NCI-H748 treated with DMSO at 0.1 percent for 48 hours (cell line): ENCODE measurements at places on chromosomes 11 and 22.

GRCh38 chr11:16986434-16987204 lies 27.6 kb downstream of the PLEKHA7 start:
- no peak for DNase-seq

DNA sequence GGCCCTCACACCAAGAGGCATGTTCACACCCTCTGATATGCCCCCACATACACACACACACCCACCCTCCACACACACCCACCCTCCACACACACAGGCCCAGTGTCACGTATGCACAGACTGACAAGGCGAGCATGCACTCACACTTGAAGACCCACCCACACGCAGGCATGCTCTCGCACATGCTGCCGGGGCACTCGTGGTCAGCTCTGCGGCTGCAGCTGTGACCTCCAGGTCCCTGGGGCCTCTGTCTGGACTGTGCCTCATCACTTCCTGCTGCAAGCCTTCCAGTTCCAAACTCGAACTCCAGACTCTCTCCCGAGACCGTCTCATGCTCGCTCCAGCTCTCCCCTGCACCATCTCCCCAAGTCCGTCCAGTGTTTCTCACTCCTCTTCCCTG lies 9.5 kb downstream of the DCHS1 start:
- DNase-seq = no peak

GRCh38 chr11:72840780-72841179 lies 26.6 kb downstream of the ATG16L2 start:
- no peak for DNase-seq

GRCh38 chr11:47433157-47433556 lies 6.9 kb upstream of the PSMC3 start:
- no peak for DNase-seq

- DNase-seq = no peak
Observed at GRCh38 chr11:130262424-130262823, 52.3 kb downstream of the ZBTB44 start.

GRCh38 chr11:47499161-47499560 lies 50.2 kb upstream of the RAPSN start:
- no peak for DNase-seq

GRCh38 chr11:44868455-44869421 lies 81.9 kb downstream of the TP53I11 start:
- no peak for DNase-seq
